ENCODE measurements at places on chromosomes 13 and 19.

DNA sequence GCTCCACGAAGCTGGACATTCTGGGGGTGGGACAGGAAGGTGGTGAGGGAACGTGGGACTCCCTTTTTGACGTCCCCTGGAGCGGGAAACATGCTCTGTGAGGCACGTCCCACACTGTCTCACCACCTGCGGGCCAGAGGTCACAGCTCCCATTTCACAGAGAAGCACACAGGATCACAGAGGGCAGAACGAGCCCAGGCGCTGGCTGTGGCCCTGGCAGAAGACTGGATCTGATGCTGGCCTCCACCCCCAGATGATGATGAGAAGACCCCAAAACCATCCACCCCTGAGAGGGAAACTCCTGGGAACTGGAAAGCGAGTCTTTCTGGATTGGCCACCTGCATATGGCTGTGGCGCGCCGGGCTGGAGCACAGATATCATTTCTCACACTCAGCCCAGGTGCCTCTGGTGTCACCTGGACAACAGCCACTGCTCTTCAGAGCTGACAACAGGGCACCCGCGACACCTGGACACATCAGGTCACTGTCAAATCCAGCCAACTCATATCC, 216.2 kb downstream of the TUBA3C start:
- DNase-seq: no peak

GRCh38 chr13:109881347-109881725, 95.0 kb upstream of the IRS2 start:
- no peak for DNase-seq

GRCh38 chr13:109480011-109480955, 306.1 kb downstream of the IRS2 start:
- no peak for DNase-seq

- no peak for DNase-seq
Measured at GRCh38 chr19:21603431-21604231, 98.2 kb downstream of the ZNF429 start.

GRCh38 chr13:109700176-109700575, 86.2 kb downstream of the IRS2 start:
- no peak for DNase-seq

GRCh38 chr19:39518458-39518857, 3.5 kb downstream of the SELENOV start:
- no peak for DNase-seq

DNA sequence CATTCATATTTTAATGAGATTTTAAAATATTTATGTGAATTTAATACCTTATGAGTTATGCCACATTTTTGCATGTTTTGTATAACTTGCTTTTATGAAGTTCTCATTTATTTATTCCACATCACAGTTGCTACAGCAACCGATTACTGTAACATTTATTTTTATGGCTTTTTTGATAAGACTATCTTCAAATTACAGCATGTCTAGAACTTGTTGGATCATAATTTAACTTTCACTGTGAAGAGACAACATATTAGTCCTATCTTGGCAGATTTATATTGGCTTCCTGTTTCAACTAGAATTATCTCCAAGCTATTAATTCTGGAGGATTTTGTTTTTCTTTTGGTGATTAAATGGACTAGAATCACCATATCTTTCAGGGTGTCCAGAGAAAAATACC, 793.7 kb upstream of the SLITRK5 start:
- no peak for DNase-seq

GRCh38 chr19:1567116-1567847, 843 bp downstream of the MEX3D start:
- no peak for DNase-seq

DNA sequence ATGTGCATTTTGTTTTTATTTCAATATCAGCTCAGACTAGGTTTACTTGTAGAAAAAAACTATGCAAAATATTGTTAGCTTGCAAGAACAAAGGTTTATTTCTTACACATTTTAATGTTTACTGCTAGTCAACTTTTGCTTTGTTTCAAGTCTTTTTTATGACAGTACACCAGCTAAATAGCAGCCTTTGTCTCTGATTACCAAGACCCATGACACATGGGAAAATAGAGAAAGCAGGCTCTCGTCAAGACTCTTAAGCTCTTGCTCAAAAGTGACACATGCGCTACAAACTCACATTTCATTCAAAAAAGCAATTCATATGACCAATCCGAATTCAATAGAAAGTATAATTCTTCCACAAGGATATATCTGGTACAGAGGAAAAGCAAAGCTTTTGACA, 642.3 kb upstream of the SLITRK1 start:
- no peak for DNase-seq

GRCh38 chr13:49977992-49978391, 18.9 kb upstream of the TRIM13 start:
- DNase-seq: no peak

- DNase-seq: no peak
Measured at GRCh38 chr19:36265064-36265463, 50.2 kb downstream of the ZNF146 start.

DNA sequence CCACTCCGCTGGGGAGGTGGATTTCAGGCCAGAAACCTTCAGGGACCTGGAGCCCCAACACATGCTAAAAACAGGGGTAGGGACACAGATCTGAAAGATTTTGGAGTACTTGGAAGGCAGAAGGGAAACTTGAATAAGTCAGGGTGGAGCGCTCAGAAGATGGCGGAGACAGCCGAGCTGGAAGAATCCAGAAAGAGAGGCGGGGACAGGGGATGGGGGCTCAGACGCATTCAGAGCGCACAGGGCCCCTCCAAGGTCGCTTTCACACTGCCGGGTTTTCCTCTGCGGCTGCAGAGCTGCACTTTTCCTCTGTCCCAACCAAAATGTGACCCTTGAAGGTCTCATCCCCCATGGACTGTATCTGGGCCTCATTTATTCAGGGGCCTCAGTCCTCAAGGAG, 56.9 kb downstream of the ERICH4 start:
- DNase-seq: no peak

- no peak for DNase-seq
Measured at GRCh38 chr19:53389571-53389970, 5.4 kb upstream of the ZNF765 start.

DNA sequence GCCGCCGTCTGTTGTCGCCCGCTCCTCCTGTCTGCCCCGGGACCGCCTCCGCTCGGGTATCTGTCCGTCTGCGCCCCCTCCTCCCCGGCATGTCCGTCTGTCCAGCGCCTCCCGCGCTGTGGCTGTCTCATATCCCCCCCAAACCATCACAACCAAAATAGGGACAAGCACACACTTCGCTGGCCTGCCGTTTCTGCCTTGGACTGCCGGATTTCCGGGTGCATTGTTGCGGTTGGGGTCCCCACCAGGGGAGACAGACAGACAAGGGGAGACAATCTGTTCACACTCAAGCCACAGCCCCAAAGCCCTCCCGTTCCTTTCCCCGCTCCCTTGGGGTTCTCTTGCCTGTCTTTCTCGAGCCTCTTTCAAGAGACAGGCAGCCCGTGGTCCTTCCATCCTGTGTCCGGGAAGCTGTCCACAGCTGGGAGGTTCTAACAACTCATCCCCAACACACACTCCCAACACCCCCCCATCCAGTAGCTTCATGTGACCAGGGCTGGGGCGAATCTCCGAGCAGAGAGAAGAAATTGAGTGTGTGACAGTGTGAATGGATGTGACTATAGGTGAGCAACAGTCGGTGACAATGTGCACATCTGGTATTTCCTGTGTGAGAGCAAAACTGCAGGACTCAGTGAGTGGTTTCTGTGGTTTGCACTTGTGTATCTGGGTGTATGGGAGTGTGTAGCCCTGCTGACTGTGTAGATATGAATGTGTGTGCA, 16.5 kb upstream of the FOSB start:
- peak; percentile 50 for DNase-seq

- DNase-seq: no peak
Measured at GRCh38 chr19:6241680-6242377, 37.9 kb downstream of the MLLT1 start.

DNA sequence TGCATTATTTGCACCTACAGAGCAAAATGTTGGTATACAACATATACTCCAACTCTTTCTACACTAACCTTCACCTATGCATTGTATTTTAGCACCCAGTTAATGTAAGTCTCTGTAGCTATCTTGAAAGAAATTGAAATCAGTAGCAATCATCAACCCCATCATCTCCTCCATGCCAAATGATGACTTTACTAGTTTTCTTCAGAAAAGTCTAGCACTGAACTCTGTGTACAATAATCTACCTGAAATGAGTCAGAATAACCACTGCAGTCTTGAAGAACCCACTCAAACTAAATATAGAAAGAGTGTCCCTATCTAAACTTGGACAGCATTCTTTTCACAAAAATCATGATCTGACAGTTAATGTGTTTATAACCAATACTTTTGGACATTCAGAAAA, 9.8 kb downstream of the IRS2 start:
- no peak for DNase-seq

DNA sequence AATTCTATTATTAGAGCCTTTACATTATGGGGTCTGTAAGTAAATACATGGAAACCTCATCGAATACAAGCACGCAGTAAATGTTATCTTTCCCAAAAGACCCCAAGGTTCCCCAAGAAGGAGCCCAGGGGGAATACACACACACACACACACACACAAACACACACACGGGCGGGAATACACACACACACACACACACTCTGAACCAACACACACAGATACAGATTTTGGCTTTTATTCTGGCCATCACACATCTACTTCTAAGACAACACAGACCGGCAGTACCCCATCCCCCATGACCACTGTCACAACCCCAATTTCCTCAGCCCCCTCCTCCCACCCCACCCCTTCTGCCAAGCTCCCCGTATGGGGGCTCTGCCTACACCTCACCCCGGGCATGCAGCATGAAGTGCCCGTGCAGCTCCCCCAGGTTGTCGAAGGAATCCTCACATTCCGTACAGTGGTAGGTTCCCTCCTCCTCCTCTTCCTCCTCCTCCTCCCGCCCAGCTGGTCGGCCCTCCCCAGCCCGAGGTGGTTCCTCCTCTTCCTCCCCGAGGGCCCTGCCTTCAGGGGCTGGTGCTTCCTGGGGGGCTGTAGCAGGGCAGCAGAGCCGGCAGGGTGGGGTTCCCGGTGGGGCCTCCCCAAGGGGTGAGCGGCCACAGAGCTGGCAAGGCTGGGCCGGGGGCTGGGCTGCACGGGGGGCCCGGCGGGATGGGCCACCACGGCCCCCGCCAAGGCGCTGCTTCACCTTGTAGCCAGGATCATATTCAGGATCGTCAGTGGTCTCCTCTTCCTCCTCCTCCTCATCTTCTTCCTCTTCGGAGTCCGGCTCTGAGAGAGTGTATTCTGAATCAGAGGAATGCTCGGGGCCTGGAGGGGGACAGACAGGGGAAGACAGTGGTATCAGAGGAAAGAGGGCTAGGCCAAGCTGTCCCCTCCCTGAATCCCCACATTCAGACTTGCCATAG, 4.4 kb upstream of the SRRM5 start:
- DNase-seq: no peak

DNA sequence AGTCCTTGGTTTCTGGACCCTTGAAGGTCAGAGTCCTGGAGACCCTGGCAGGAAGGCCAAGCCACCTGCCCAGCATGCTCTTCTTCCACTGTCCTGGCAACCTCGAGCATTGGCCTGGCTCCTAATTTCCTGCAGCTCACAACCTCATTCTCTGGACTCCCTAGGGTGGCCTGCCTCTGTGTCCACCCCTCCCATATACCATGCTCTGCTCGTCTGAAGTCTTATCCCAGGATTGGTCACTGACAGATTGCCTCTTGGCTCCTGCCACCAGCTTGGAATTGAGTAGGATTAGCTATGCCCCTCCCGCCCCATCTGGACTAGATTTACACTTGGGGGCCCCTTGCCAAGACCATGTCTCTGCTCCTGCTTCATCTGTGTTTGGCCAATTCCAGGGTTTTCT, 17.1 kb upstream of the WASF3 start:
- no peak for DNase-seq

DNA sequence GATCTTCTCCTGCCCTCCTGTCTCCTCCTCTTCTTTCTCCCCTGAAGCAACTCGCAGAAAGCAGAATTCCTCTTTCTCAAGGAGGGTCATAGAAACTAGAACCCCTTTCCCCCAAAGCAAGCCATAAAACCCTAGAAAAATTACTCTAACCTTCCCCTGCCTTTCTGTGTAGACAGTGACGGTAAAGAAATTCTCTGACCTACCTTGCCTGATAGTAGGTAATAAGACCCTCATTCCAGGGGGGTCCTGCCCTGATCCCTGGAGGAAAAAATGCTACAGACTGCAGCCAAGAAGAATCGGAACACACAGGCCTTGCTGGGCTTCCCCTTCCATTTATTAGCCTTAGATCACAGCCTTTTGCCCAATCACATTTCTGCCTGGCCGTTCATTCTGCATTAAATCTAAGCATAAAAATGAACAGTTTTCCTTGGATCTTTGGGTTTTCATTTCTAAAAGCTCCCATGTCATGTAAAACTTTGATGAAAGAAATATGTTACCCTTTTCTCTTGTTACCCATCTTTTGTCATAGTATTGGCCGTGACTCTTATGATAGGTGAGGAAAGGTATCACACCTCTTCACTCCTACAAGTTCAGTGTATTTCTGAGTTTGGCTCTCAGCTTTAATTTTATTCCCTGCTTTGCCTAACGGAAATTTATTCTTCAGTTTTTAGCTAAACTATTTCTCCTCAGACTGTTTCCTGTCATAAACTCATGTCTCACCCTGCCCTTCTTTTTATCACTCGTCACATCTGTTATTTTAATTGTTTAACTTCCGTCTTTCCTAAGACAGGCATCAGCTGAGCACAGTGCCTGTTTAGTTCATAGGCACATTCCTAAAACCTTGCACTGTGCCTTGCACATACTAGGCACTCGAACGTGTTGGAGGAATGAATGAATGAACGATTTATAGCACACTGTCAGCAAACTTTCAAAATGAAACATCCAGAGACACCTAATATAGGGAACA, 20.4 kb upstream of the CPB2 start:
- no peak for DNase-seq

- DNase-seq: no peak
Measured at GRCh38 chr19:46691104-46691503, 25.8 kb downstream of the PRKD2 start.

DNA sequence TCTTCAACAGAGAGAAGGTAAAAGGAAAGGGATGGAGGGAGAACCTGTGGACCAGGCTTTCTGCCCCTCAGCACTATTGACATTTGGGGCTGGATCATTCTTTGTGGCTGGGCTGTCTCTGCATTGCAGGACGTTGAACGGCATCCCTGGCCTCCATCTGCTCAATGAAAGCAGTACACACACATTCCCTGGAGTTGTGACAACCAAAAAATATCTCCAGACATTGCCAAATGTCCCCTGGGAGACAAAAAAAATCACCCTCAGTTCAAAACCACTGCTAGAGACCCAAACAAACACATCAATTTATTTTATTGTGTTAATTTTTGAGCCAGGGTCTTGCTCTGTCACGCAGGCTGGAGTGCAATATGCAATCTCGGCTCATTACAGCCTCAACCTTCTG, 43.3 kb downstream of the INSR start:
- no peak for DNase-seq

Data from stimulated activated CD4-positive, alpha-beta T cell treated with anti-CD3 and anti-CD28 coated beads, Interleukin-2, amount 100 ng/mL, for 24 hours (primary cell).